Left renal pelvis (tissue), 4 donors: ENCODE measurements at places on chromosomes 12 and 14.

- DNase-seq, result no peak
These were observed 30.1 kb downstream of the VRK1 start for GRCh38 chr14:96827290-96827689.

- DNase-seq, result no peak
These were observed 2.1 kb upstream of the LGALS3 start for GRCh38 chr14:55126932-55127459.

DNA sequence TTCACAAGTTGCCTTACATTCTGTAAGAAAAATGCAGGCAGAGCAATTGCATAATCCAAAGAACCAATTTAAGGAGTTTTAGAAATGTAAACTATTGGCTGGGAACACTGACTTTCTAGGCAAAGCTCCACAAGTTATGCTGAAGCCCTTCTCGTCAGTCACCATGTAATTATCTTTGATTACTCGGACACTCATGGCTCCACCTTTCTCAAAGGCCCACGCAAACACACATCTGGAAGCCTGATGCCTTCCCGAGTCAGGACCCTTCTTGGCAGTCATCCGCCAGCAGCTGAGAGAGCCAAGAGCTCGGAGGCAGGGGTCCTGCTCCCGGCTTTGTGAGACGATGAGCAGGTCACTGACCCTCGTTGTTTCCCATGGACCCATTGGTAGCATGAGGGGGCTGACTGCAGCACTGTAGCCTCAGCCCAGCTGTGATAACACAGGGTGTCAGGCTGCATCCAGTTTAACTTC, 202.2 kb downstream of the TMEM132D start:
- DNase-seq, result no peak

- DNase-seq, result no peak
These were observed 41.2 kb upstream of the TSPAN11 start for GRCh38 chr12:30885321-30885720.

- DNase-seq, result no peak
These were observed 50.4 kb downstream of the GXYLT1 start for GRCh38 chr12:42094277-42094676.

DNA sequence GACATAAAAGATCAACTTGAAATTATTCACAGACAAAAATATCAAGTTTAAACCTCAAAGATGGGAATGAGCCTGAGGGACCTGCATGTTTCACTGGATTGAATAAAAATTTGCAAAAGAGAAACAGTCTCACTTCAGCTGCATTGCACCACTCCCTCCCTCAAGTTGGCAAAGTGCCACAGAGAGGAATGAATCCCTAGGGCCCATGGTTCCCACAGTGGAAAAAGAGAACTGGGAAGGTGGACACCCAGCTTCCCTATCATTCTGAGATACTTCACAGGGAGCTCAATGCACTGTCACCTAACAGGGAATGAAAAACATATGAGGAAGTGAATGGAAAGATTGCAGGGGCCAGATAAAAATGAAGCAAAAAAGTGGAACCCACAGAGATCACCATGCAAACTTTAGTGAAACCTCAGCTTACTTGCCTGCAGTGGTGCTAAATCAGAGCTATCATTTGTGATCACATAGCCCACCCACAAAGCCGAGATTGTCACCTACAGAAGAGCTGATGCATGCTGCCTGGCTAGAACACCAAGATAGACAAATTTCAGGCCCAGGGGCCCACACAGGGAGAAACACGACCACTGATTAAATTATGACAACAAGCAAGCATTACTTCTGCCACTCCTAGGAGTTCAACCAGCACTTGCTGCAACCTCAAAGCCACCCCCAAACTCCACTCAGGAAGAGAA, 911.3 kb downstream of the LRFN5 start:
- DNase-seq, result no peak

DNA sequence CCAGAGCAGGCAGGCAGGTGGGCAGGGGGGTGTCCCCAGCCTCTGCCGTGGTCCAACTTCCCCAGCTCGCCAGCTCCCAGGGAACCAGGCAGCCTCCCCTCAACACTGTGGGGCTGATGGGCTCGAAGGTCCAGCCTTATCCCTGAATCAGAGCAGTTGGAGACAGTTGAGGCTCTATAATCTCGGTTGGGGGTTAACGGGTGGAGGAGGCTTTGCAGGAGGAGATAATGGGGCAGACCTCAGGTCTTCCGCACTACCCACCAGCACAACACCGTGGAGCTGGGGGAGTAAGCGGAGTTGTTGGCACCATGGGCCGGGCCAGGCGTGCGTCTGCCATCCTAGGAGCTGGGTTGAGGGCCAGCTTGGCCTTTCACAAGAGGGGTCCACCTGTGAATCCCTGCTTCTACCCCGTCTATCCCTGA, 13.9 kb upstream of the HDAC7 start:
- DNase-seq, result no peak

DNA sequence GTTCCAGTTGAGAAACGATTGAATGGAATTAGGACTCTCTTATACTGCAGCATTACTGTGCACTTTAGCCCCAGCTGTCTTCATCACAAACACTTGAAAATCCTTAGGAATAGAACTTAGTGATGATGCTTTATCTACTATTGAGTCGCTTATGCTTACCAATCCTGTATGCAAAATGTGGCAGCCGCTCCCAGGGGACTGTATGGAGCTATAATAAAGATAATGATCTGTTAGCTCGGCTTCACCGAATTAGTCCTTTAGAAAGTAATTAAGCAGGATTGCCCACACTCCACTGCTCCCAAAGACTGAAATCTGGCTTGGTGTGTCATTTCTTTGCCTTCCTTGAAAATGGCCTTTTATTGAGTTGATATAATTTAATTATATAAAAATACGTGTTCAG, 10.6 kb downstream of the EML1 start:
- no peak for DNase-seq

GRCh38 chr12:88546226-88546625, 34.0 kb downstream of the KITLG start:
- DNase-seq, result no peak

DNA sequence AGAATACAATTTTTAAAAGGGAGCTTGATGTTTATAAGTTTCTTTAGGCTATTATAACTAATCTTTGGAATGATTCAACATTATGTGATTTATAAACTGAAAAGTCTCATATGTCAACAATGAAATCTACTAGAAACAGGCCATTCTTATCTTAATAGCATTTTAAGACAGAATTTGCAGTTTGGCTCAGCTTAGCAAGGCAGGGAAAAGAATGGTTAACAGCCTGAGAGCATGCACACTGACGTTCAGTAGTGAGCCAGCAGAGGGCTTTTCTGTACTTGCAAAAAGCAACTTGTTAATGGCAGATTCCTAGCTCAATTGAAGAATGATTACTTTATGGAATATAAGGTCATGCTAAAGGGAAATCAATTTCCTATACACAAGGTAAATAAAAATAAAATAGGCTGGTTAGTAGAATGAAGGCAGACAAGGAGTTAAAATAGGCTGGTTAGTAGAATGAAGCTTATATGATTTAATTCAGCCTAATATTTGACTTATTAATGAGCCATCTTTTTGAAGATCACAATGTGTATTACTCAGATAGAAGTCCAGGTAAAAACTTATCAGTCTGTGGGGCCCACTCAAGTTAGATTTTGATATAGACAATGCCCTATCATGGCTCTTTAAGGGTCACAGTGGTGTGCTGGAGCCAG, 95.9 kb downstream of the OTOGL start:
- DNase-seq, result no peak

DNA sequence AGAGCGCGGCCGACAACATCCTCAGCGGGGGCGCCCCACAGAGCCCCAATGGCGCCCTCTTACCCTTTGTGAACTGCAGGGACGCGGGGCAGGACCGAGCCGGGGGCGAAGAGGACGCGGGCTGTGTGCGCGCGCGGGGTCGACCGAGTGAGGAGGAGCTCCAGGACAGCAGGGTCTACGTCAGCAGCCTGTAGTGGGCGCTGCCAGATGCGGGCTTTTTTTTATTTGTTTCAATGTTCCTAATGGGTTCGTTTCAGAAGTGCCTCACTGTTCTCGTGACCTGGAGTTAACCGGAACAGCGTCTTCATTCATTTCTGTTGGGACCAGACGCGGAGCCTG, 103.8 kb upstream of the FKBP4 start:
- no peak for DNase-seq

- peak; percentile 51 for DNase-seq
These were observed 45.9 kb upstream of the IFNG-AS1 start for GRCh38 chr12:67943141-67943892.

- no peak for DNase-seq
These were observed 11.8 kb downstream of the A2ML1 start for GRCh38 chr12:8834230-8834629.

GRCh38 chr12:132803888-132804287, 24.8 kb downstream of the GOLGA3 start:
- no peak for DNase-seq

DNA sequence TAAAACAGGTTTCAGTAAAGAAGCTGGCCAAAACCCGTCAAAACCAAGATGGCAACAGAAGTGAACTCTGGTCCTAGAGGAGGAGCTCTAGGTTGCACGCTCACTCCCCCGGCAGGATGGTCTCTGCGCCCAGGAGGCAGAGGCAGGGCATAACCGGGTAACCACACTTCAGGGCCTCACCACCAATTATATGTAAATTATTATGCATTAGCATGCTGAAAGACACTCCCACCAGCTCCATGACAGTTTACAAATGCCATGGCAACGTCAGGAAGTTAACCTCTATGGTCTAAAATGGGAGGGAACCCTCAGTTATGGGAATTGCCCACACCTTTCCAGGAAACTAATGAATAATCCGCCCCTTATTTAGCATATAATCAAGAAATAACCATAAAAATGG, 20.1 kb upstream of the SLC6A12 start:
- DNase-seq, result no peak

DNA sequence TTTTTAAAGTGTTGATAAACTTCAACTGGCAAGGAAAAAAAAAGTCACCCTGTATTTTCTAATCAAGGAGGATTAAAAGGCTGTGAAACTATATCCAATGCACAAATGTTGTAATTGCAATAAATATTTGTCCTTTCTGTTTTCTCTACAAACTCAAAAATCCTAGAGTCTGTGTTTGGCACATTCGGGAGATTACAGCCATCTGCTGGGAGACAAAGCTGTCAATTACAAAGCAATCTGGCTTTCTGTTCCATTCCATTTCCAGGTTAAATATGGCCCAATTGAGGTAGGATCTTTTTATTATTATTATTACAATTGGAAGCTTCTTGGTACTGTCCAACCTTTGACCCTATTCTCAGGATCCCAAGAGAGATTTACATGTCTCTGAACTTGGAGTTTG, 295.9 kb downstream of the DIO2 start:
- no peak for DNase-seq

GRCh38 chr14:48771717-48772116, 814.5 kb downstream of the RPS29 start:
- DNase-seq, result no peak
